ENCODE measurements at places on chromosomes 2 and 18.

DNA sequence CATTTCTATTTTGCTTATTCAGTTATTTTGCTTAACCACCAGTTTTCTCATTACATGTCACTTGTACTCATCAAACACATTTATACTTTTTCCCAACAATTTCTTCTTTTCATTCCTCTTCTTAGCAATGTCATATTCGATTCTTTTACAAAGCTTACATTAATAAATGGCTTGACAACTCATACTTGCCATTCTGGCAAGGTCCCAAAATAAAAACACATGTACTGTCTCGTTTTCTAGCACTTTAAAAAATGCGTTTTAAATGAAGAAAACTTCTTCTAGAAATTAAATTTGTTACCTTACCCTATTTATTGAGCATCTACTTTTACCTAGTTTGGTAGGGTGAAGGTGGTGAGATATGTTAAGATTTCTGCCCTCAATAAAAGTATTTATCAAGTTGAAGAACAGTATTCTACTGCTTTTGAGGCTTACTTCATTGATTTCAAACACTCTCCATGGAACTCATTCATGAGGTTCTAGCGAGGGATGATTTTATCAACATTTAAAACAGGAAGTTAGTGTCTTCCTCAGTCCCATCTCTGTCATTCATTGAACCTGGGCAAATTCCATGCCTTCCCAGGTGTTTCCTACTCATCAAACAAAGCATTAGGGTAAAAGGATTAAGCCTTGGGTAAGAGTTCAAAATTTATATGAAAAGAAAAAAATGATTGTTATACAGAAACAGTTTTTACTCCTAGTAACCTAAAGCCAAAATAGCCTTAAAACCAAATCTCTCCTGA, 52.6 kb downstream of the CALCRL start:
- no peak for DNase-seq

- no peak for DNase-seq
Observed at GRCh38 chr2:76464310-76464709, 753.6 kb upstream of the GCFC2 start.

DNA sequence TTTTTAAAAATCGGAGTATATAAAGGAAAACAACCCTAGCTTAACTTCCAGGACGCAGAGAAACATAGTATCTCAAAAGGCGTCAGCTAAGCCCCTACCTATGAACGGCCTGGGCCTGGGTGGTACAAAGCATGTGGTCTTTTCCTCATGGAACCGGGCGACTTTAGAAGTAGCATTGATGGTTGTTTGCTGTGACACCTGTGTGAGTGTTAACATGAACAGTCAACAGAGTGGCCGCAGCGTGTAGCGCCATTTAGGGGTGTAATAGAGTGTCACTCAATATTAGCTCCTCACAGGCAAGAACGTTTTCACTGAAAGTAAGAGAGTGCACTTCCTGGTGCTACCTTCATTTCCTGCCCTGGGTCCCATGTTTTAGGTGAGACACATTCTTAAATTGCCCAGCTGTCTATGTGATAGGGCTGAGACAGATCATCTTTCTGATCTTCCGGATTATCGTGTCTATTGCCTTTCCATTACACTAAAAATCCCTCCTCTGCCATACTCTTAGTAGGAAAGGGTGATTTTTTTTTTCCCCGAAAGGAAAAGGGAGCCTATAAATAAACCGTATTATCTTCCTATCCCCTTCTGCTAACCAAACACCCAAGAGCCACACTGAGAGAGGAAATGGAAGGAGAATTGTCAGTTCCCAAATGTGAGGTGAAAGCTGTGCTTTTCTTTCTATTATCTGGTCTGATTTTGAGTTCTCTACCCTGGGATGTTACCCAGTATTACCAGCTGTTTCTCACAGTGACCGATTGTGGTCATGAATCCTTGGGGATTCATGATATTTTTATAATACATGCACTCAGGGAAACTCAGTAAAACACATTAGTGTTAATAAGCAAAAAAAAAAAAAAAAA, 1.3 kb downstream of the GORASP2 start:
- peak; percentile 31 for DNase-seq

- DNase-seq: no peak
Observed at GRCh38 chr2:37449761-37450296, 105.4 kb downstream of the QPCT start.

- DNase-seq: no peak
Observed at GRCh38 chr18:31647127-31647753, 37.1 kb downstream of the B4GALT6 start.

DNA sequence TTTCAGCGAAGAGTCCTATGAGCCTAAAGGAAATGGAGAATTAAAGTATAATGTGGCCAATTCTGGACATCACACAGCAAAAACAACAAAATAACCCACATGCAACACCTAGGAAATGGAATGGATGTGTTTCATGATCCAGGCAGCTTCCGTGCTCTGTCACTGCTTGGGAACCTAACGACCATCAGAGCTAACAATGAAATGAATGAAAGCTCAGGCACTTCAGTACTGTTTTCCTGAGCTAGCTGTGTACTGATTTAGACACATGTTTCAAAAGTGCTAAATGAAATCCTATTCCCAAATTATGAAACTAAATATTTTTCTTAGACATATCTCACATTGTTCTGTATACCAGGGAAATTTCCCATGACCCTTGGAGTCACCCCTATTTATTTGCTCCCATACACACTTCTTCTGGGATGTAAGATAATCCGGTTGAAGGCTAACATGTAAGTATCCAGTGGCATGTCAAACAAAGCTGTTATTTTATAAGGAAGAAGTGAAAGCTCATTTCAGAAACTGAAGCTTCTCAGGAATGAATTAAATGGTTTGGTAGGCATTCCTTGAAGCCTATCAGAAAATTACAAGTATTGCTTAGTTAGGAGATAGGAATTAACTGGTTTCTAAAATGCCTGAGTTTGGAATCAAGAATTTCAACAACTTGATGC, 108.5 kb upstream of the RND3 start:
- DNase-seq: peak; percentile 54

DNA sequence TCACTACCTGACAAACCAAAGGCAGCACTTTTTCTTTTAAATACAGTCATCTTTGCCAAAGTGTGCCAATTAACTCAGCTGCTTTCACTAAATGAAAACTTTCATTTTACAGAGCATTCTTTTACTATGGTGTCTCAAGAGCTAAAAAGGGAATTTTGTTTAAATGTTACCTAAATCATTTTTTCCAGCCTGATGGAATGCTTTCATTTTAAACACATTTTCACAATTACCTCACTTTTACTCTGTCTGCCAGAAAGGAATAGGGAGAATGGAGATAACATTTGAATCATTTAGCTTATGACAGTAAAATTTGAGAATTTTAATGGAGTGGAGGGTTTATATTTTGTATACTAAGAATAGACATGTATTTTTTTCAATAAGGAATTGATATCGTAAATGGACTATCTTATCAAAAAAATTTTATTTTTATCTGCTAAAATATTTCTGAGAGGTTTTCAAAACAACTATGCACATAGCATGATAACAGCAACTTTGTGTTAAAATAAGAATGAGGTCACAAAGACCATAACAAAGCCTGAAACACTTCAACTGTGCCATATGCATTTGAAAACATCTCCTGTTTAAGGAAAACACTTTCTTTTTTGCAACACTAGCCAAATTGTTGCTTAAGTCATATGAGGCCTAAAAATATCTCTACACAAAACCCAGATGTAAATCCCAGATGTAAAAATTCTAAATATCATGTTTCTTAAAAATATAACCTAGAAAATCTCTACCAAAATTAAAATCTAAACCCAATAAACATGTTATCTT, 769.9 kb upstream of the FSHR start:
- no peak for DNase-seq

DNA sequence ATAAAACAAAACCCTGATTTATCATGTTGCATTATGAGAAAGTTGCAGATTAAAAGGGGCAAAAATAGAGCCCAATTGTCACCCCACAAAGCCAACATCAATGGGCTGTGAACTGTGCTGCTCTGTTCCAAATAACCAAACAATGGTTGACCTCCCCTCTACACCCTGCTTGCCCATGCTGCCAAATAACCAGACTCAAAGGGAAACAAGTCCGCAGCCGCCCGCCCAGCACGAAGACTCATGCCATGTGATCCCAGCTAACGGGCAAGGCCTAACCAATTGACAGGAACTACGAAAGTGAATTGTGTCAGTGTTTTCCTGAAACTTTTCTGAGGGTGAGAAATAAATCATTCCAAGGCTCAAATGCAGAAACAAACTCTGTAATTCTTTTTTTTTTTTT, 97.9 kb upstream of the RIOK3 start:
- DNase-seq: no peak

DNA sequence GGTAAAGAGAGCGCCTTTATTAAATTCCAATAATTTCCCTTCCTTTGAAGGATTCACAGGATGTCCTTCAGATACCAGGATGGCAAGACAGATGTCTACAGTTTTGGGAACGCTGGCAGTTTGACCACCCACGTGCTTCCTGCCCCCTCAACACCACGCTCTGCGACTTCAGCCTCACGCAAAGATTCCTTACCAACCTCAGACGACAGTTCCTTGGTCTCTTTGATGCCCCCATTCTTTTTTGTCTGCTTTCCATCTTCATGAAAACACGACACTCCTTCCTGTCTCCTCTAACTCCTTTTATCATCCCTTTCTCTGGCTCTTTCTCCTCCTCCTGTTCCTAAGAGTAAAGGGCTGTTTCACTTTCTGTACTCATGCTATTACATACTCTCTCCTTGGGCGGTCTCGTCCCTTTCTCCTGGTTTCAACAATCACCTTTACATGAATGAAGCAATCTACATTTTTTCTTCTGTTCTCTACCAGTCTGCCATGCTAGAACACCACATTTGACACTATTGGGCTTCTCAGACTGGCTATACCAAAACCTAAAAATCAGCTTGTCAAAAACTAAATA, 189.9 kb upstream of the PGAP1 start:
- DNase-seq: no peak

GRCh38 chr2:86038291-86039081, 67.2 kb downstream of the POLR1A start:
- peak; percentile 69 for DNase-seq

- no peak for DNase-seq
Observed at GRCh38 chr2:31386648-31387047, 27.9 kb downstream of the XDH start.

DNA sequence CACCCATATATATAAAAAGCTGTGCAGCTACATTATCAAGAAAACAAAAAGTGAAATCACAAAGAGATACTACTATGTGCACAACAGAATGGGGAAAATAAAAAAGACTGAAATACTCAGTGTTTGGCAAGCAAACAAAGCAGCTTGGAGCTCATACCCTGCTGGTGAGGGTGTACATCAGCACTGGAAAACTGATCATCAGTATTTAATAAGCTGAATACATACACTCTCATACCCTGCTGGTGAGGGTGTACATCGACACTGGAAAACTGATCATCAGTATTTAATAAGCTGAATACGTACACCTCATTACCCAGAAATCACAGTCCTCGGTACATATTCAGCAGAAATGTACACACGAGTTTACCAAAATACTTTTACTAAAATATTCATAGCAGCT, 220.8 kb downstream of the SPP2 start:
- no peak for DNase-seq

DNA sequence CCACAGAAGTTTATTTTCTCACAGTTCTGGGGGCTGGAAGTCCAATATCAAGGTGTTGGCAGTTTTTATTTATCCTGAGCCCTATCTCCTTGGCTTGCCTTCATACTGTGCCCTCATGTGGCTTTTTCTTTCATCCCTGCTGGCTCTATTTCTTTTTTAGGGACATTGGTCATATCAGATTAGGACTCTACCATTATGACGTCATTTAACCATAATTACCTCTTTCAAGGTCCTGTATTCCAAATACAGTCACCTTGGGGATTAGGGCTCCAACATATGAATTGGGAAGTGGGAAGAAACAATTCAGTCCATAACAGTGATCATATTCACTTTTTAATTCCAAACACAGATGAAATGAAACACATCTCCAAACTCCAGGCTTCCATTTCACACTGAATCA, 286.0 kb downstream of the SUCLG1 start:
- DNase-seq: no peak

DNA sequence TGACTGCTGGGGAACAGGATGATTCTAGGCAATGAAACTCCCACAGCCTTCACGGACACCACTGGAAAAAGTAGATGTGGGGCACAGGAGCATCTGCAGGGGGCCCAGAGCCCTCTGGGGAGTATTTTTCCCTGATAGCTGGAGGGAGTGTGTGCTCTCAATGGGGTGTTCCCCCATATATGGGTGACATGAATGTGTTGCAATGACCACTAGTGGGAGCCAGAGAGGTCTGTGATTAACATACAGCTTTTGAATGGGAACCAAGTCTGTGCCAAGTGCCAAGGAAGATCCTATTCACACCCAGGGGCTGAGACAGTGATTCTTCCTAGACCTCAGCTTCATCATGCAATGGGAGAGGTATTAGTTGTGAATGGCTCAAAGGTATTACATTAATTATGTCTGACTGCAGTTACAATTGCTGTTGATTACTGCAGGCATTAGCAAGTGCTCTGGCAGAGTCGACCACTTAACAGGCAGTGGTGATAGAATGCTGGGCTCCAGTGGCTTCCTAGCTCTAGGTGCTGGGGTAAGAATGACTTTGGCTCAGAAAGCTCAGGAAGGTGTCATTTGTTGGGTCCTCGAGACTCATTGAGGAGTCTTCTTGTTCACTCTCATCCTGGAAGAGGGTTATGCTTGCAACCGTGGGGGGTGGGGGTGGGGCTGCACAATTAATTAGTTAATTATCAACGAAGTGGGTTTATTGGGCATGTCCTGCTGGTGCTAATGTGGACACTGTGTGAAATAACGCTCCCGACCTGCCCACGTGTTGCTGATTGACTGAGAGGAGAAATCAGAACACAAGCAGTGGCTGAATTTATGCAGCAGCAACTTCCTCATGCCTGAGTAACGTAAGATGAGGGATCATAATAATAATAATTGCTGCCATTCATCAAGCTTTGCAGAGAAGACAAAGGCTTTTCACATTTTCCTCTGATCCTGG, 194.1 kb downstream of the CLIP4 start:
- DNase-seq: peak; percentile 63

DNA sequence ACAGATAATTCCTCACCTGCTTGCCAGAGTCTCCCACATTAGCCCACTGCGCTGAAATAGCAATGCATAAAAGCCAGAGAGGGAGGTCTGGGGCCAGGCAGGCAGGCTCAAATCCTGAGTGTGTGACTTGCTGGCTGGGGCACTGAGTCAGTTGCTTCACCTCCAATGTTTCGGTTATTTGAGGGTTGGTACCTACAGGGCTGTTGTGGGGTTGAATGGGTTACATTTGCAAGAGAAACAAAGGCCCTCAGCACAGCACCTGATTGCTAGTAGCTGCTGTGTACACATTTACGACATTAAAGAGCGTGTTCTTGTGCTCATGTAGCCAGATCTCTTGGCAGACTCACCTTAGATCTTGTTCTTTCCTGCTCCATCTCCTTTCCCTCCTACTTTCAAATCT, 34.1 kb upstream of the FAM110C start:
- no peak for DNase-seq
